ENCODE measurements at places on chromosomes 5 and 9.

GRCh38 chr5:15555176-15555575 lies 55.2 kb downstream of the FBXL7 start:
- DNase-seq: no peak

GRCh38 chr5:97750576-97750975 lies 567.5 kb upstream of the RIOK2 start:
- no peak for DNase-seq

DNA sequence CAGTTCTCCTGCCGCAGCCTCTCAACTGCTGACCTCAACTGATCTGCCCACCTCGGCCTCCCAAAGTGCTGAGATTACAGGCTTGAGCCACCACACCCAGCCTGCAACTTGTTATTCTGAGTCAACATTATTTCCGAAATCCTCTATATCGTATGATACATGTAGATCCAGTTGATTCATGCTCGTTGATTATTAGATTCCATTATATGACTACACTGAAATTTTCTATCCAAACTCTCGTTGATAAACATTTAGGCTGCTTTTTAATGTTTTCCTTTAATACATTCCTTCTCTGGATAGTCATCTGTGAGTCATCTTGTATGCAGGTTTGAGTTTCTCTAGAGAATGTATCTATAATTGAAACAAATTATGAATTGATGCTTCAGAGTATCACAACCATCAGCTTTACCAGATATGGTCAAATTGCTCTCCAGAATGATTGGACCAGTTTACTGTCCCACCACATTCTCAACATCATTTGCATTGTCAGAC lies 4.1 kb downstream of the CDK7 start:
- no peak for DNase-seq

DNA sequence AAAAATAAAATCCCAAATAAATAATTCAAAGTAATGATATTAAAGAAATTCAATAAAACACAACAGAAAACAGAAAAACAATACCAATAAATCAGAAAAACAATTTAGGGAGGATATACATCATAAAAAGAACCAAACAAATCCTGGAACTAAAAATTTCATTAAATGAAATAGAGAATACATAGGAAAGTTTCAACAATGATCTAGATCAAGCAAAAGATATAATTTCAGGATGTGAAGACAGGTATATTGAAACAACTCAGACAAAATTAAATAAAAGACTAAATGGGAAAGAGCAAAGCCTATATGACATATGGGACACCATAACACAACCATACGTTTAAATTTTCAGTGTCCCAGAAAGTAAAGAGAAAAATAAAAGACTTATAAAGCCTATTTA lies 85.1 kb upstream of the GHR start:
- no peak for DNase-seq

DNA sequence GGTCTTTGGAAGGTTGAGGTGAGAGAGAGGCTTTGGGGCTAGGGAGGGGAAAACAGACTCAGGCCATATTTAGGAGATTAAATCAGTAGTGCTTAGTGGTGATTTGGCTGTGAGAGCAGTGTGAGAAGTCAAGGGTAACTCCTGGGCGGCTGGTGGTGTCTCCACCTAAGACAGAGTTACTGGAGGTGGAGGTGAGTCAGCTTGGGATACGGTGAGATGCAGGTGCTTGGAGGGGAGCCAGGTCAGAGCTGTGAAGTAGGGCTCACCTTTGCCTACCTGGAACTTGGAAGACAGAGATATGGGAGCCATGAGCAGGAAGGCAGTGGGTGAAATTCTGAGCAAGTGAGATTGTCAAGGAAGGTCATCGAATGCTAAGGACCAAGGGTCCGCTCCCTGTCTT lies 24.5 kb downstream of the RGS3 start:
- no peak for DNase-seq

- DNase-seq: no peak
Observed at GRCh38 chr5:103541114-103541513, 21.5 kb downstream of the NUDT12 start.

GRCh38 chr9:87199278-87199677 lies 252.0 kb upstream of the GAS1 start:
- no peak for DNase-seq

DNA sequence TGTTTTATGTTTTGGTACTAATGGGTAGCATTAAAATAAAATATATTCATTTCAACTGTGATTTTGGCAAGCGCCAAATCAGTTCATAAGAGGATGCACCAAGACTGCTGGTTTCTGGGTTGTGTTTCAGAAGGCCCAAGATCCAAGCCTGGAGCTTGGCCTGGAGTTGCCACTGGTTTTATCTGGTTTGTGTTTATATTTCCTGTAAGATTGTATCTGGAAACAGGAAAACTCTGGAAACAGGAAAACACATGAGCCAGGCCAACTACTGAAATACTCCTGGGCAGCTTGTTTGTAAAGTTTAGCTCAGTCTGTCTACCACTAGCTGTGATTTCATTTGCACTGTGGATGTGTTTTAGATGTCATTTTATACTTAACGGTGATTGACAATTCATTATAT lies 5.5 kb downstream of the FSTL4 start:
- no peak for DNase-seq

DNA sequence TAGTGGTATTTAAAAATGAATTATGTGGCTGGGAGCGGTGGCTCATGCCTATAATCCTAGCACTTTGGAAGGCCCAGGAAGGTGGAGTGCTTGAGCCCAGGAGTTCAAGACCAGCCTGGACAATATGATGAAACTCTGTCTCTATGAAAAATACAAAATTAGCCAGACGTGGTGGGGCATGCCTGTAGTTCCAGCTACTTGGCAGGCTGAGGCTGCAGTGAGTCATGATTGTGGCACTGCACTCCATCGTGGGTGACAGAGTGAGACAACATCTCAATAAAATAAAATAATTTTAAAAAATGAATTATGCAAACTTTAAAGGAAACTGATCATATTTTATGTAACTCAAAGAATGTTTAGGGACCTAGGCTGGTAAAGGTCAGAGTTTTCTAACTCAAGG lies 310.8 kb upstream of the DMRT1 start:
- no peak for DNase-seq

DNA sequence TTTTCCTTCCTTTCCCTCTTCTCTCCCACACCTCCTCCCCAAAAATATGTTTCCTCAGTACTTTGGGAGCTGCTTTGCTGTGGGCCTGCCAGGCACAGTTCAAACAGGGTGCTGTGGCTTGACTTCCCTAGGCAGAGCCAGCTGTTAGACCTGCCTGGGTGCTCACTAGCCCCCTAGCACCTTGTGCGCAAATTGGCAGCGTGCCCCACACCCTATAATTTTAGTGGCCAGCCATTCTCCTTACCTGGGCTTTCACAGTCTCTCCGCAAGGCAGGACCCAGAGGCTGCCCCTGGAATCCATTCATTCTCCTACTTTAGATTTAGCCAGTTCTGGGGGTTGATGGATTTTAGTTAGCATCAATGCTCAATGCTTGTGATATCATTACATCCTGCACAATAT lies 72.3 kb downstream of the ANGPTL2 start:
- DNase-seq: no peak

DNA sequence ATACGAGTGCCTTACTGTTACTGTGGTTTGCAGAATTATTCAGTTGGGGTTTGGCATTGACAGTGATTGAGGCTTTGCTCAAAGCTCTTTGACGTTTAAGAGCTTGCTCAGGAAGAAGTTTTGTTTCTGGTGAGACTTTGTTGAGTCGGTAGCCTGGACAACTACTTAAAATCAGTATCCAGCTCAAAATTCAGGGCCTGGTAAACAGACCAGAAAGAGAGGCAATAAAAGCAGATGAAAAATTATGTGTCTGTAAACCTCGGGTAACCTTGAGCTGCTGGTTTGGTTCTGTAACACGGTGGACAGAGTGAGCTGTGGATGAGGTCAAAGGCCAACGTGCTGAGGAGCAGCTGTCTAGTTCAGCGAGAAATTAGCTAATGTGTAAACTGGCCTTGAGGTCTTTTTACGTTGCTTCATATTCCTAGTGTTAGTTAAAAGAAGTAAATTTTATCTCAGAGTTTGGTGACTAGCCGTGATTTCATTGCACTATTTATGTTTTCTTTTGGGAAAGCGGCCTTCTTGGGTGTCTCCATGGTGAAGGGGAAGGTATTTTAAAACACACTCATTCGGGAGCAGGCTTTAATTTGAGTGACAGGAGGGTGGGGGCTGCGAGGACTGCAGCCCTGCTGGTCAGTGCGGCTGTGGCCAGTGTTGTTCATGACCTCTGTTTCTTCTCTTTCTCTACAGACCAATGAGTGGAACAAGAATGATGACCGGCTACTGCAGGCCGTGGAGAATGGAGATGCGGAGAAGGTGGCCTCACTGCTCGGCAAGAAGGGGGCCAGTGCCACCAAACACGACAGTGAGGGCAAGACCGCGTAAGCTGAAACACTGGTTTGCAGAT lies 82.0 kb upstream of the TTC23L start:
- no peak for DNase-seq

GRCh38 chr9:133282464-133283238 lies 7.7 kb upstream of the ABO start:
- DNase-seq: no peak

GRCh38 chr5:103896593-103896992 lies 334.0 kb upstream of the NUDT12 start:
- no peak for DNase-seq

GRCh38 chr5:134503088-134503936 lies 22.2 kb upstream of the JADE2 start:
- DNase-seq: peak; percentile 25

- no peak for DNase-seq
Observed at GRCh38 chr5:171664489-171664888, 121.1 kb upstream of the SMIM23 start.

DNA sequence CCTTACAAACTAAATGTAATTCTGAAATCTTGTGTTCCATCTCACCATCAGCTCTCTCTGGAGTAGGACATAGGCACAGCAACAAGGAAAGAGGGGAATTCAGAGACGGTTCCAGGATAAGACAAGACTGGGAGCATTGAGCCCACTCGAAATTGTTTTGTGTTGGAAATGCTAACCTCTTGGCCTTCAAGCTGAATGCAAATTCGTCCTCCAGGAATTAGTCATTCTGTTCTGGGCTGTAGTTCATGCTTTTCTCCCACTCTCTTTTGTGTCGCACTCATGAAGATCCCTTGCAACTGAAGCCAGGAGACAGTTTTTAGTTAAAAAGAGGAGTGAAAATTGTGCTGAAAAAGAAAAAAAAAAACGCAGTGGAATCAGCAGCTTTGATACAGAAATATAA lies 121.7 kb upstream of the SEMA6A start:
- no peak for DNase-seq

GRCh38 chr9:106675780-106676179 lies 187.2 kb upstream of the ZNF462 start:
- DNase-seq: no peak

- no peak for DNase-seq
Observed at GRCh38 chr5:108271127-108271526, 110.8 kb downstream of the FBXL17 start.

All from stimulated activated CD8-positive, alpha-beta memory T cell treated with anti-CD3 and anti-CD28 coated beads, Interleukin-7, amount 100 ng/mL, for 1 hour (primary cell).